ENCODE measurements at places on chromosomes 1 and 21. TPM values are rescaled to one million over a fixed set of nuclear protein-coding genes. Genes with fewer than 3 reads are reported as not detected.

The PRAMEF10 gene
- total RNA-seq: not detected

The FABP3 gene
- not detected for total RNA-seq

The PCBP3 gene
- 3.0 TPM for total RNA-seq

The RGSL1 gene
- total RNA-seq: not detected

The TNFAIP8L2 gene
- total RNA-seq: 14.5 TPM
